Mesenteric fat pad (tissue), 1 donor: ENCODE measurements at places on chromosomes 11 and 22.

- DNase-seq = peak; percentile 55
Measured at GRCh38 chr11:115168229-115168671, 336.0 kb downstream of the CADM1 start.

DNA sequence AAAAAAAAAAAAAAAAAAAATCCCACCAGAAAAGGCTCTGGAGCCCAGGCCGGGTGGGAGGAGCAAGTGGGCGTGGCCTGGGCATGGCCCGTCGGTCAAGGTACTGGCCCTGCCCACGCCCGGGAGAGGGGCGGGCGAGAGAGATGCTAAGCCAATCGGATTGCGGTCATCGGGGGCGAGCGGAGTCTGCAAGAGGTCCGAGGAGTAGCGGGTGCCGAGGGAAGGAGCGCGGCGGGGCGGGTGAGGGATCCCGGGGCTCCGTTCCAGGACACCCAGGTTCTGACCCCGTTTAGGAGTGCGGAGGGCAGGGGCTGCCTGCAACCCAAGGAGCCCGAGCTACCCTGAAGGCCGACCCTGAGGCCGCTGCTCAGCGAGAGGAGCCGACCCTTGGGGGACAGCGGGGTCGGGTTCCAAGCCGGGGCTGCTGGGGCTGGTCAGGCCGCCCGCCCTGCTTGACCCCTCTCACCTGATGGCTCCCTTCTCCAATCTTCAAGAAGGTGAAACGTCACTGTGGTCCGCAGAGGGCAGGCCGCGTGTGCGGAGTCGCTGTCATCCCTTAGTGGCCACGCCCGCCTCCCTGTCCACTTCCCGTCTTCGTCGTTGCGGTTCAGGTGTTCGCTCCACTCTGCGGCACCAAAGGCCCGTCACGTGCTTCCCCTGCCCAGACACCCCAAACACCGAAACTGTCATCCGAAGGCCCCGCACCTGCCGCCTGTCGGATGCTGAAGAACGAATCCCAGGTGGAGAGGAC, 11.1 kb upstream of the TAB1 start:
- DNase-seq = no peak

DNA sequence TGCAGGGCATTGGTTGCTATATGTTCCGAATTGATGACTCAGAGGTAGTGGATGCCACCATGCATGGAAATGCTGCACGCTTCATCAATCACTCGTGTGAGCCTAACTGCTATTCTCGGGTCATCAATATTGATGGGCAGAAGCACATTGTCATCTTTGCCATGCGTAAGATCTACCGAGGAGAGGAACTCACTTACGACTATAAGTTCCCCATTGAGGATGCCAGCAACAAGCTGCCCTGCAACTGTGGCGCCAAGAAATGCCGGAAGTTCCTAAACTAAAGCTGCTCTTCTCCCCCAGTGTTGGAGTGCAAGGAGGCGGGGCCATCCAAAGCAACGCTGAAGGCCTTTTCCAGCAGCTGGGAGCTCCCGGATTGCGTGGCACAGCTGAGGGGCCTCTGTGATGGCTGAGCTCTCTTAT, 5.4 kb upstream of the TTC36 start:
- DNase-seq = no peak

GRCh38 chr11:34706709-34707461, 86.0 kb downstream of the EHF start:
- no peak for DNase-seq

DNA sequence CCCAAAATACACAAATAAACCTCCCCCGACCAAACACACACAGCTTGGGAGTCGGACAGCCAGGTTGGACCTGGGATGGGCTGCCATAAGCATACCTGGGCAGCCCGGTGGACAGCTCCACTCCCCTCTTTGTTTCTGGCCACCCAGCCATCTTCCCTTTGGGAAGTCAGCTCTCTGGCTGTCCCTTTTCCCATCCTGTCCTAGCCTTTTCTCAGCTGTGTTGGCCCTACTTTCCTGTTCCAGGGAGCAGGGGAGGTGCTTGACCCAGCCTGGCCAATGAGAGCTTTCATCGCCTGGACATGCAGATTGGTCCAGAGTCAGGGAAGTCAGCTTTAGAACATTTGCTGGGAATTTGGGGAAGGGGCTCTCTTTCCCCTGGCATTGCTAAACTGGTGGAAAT, 68.7 kb upstream of the NECTIN1 start:
- DNase-seq = no peak

- DNase-seq = no peak
Measured at GRCh38 chr11:19721176-19721575, 8.5 kb downstream of the NAV2 start.

- no peak for DNase-seq
Measured at GRCh38 chr22:50526834-50527801, 1.7 kb upstream of the SCO2 start.

- DNase-seq = no peak
Measured at GRCh38 chr22:27785831-27786230, 15.7 kb downstream of the MN1 start.

DNA sequence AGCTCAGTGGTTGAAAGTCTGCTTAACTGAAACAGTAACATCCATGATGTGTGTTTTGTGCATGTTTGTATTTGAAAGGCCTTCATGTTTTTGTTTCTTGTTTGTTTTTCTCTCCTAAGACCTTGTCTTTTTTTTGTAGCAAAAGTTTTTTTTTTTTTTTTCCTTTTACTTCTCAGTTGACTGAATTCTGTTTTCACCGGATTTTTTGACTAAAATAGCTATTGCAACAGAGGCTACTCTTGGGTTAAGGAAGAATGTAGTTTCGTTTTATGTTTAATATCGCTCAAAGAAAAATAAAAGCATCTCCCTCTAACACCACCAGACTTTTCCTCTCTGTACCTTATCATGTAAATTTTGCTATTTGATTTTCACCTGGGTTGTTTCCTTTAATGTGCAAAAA, 15.1 kb downstream of the APOL6 start:
- no peak for DNase-seq

DNA sequence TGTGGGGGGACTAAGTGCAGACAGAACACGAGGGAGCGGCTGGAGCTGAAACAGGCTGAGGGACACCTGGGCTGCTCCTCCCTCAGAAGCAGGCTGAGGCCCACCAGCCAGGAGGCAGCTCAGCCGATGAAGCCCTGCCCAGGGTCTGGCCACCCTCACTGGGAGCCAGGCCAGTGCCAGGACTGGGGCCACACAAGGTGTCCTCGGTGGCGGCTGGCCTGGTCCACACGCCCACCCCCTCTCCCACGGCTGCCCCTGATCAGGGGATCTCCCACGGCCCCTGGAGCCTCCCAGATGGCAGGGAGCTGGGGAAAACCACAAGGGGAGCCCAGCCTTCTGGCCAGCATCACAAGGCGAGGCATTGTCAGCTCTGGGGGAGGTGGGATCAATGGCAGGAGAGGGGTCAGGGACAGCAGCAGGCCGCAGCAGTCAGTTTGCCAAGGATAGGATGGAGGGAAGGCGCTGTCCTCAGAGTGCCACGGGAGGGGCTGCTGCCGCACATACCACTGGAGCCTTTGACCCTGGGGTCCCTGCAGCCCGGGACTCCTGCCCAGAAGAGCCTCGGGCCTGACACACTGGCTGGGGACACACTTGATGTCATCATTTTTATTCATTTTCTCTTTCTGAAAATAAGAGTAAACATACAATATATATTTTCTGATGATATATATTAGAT, 11.7 kb upstream of the RASL10A start:
- DNase-seq = no peak

- DNase-seq = no peak
Measured at GRCh38 chr11:25214535-25215176, 717.8 kb downstream of the LUZP2 start.

DNA sequence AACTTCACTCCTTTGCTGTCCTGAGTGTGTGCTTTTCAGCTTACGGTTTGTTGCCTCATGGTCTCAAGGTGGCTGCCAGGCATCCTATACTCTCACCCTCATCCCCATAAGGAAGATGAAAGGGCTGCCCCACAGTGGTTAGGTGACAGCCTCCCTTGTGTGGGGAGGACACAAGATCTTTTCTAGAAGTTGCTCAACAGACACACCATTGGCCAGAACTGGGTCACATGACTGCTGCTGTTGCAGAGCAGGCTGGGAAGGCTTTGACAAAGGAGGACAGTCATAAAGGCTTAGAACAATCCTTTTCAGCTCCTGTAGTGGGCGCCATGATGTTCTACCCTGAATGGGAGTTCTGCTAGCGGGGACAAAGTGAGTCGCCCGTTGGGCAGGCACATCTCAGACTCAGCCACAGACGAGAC, 69.7 kb upstream of the RASD2 start:
- no peak for DNase-seq

DNA sequence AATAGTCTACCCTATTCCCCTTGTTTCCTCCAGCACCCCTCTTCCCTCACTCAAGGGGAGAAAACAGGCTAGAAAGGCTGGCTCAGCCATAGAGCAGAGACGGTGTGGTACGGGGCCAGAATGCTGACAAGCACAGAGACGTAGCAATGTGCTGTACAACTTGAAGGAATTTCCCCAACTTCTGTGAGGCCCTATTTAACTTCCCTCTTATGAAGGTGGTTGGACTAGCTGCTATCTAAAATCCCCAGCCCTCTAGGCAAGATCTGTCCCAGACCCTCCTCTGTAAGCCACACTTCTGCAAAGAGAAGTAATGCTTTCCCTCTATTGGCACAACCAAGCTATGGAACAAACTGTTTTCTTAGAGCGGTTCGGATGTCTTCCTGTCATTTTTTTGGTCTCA, 37.8 kb downstream of the PLEKHA7 start:
- peak; percentile 24 for DNase-seq

DNA sequence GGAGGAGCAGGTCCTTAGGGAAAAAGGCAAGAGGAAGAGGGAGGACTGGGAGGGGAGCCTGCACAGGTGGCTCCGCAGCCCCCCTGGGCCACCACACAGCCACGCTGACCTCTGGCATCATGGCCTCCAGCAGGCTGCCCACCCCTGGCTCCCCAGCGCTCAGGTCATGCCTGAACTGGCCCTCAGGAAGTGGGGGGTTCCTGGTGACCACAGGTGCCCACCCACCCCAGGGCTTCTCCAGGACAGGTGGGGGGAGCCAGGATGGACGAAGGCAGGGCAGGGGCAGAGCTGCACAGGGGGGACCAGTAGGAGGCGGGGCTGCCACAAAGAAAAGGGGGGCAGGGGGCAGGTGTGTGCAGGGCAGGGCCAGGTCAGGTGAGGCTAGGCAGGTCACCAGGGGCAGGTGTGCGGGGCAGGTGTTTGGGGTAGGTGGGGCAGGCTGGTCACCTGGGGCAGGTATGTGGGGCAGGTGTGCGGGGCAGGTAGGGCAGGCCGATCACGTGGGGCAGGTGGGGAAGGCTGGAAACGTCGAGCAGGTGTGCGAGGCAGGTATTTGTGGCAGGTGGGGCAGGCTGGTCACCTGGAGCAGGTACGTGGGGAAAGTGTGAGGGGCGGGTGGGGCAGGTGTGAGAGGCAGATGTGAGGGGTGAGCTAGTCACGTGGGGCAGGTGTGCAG, 997 bp downstream of the DEAF1 start:
- no peak for DNase-seq

GRCh38 chr11:65423516-65424204, 1.1 kb downstream of the NEAT1 start:
- DNase-seq = peak; percentile 87

- DNase-seq = no peak
Measured at GRCh38 chr11:75677909-75678308, 9.1 kb upstream of the MAP6 start.

DNA sequence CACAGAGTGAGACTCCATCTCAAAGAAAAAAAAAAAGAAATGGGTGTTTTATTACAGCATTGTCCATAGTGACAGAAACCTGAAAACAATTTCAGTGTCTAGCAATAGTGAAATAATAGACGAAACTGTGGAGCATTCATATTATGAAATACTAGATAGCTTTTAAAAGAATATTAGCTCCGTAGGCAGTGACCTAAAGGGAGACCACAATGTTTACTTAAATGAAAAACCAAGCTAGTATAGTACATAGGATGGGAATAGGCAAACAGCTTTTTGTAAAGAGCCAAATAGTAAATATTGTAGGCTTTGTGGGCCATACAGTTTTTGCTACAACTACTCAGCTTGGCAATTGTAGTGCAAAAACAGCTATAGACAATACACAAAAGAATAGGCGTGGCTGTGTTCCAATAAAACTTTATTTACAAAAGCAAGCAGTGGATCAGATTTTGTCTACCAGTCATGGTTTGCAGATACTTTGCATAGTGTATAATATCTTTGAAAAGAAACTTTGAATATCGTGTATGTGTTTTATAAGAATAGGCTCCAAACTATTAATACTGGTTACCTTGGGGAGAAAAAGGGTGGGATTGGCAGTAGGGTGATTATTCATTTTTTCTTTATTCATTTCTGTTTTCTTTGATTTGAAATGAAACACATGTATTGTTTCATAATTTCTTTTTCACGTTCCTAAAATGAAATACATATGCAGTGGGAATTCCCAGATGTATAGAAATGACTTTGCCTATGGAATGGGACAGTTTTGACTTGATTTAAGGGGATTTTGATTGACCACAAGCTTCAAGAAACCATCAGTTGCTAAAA, 50.7 kb downstream of the PRR5L start:
- DNase-seq = no peak

DNA sequence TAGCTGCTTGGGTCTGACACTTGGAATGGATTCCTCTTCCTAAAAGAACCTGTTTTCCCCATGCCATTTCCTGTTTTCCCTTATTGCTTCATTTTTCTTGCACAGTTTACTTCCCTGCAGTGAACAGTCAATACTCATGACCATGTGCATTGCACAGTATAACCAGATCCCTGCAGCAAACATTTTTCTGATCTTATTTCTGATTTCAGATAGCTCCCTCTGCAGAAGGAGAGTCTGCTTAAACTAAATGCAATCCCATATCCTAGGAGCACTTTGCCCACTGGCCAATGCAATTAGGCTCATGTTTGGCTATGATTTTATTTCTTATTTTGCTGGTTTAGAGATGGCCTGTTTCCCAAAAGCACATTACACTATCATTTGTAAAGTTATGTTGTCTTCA, 96.7 kb upstream of the CD44 start:
- DNase-seq = no peak

DNA sequence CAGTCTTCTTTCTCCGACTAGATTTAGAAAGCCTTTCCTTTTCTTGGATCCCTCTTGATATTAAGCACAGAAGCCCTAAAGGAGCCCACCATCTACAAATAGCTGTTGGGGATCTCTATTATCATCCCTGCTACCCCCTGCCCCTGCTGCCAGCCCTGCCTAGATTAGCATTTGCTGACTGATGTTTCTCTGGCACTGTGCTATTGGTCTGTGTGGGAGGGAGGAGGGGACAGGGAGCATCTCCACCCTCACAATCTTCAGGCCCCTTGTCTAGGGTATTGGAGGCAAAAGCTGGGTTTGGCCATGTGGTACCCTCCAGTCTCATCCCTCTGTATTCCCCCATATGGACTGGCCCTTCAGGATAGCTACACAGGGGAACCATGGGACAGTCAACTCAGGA, 6.2 kb downstream of the USH1C start:
- no peak for DNase-seq

DNA sequence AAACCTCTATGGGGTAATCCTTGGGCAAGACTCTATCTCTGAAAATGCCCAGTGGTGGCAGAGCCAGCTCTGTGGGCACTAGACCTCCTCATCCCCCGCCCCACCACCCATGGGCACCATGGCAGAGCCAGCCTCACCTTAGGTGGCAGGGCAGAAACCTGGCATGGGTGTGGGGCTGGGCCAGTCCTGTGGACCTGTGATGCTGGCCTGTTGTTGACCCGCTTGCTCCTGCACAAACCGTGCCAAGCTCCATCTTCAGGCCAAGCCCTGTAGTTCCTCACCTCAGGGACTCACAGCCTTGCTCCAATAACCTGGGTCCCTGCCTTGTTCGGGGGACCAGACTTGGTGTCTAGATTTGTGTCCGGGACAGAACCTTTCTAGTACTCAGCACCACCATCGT, 8.9 kb upstream of the SERPINH1 start:
- no peak for DNase-seq

- DNase-seq = no peak
Measured at GRCh38 chr11:93287434-93287833, 43.1 kb upstream of the DEUP1 start.
